ENCODE measurements at places on chromosomes 16 and 17.

DNA sequence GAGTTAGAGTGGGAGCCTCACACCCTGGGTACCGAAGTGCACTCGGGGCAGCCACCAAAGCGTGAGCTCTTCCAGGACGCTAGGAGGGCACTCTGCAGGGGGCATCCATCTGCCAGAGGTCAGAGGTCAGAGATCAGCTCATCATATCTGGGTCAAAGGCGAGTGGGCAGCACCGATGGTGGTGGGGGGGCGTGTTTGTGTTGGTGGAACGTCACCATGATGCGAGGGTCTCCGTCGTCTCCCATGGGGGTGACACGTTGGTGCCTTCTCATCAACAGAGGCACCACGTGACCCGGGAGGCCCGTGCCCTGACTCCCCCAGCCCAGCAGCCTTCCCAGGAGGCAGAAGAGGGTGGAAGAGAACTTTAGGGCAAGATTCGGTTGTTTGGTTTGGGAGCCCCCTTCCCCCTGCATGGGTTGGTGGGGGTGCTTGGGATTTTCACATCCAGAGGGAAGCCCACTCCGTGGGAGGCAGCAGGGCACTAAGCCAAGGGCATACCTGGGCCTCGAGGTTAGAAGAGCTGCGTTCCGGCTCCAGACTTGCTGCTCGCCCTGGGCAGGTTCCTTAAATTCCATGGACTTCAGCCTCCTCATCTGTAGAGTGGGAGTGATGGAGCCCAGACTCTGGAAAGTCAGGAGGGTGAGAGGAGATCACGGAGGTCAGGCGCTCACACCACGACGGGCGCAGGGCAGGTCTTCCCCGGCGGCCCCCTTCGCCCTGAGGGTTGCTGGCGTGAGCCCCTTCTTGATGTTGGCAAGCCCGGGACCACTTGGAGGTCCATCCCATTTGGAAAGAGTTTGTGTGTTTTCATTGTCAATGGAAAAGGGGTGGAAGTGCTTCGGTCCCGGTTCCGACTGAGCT is 14.0 kb downstream of the CRISPLD2 start:
- DNase-seq: no peak

DNA sequence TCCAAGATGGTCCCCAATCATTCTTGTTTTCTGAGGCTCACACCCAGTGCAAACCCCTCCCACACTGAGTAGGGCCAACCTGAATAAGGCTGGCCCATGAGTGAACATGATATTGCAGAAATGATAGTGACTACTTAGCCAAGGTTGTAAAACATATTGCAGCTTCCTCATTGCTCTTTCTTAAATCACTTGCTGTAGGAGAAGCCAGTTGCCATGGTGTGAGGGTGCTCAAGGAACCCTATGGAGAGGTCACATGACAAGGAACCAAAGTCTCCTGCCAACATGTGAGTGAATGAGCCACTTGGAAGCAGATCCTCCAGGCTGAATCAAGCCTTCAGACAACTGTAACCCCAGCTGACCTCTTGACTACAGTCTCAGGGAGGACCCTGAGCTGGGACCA is 191.4 kb downstream of the RGS9 start:
- DNase-seq: no peak

- DNase-seq: no peak
Observed at GRCh38 chr17:56902348-56902747, 11.5 kb downstream of the TRIM25 start.

- peak; percentile 32 for DNase-seq
Observed at GRCh38 chr17:44971776-44972483, 3.8 kb upstream of the C1QL1 start.

- no peak for DNase-seq
Observed at GRCh38 chr17:35082073-35082657, 18.7 kb upstream of the RFFL start.

DNA sequence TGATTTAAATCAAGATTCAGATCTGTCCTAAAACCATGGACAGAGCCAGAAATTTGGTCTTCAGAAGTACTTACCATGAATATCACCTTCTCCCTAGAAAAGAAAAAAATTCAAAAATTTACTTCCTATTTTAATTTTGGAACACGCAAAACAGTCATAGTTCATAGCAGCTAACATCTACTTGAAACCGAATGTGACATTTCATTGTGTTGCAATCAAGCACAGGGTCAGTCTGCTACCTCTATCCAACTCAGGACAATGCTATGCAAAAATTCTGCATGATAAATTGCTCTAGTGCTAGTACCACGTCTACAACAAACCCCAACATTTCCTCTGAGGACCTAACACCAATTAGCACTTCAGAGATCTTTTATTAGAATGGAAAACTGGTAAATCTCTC is 7.7 kb downstream of the JPT1 start:
- no peak for DNase-seq
